ENCODE measurements at places on chromosomes 6 and 20. TPM values are rescaled to one million over a fixed set of nuclear protein-coding genes. Genes with fewer than 3 reads are reported as not detected.

Gene PPP1R3G
- 3.4 TPM for total RNA-seq

Gene SNRPB
- total RNA-seq = 325 TPM

Gene WFDC12
- 0.96 TPM for total RNA-seq

Gene TPX2
- 7.0 TPM for total RNA-seq

Gene COL19A1
- not detected for total RNA-seq

Gene TAAR1
- total RNA-seq = not detected

Gene PRKN
- 0.64 TPM for total RNA-seq

Gene UST
- 27.7 TPM for total RNA-seq

Gene PXDC1
- 69.9 TPM for total RNA-seq

Gene NNAT
- not detected for total RNA-seq

Gene TRIM40
- total RNA-seq = not detected

Data from tracheal epithelial cell (primary cell).